ENCODE measurements at places on chromosomes 3 and 15.
A peak's percentile ranks its signal among the peaks of the same experiment; 100 is the strongest.

- DNase-seq = no peak
These were observed 259.3 kb downstream of the PLCL2 start for GRCh38 chr3:17143893-17144664.

- no peak for DNase-seq
These were observed 432.1 kb upstream of the CFAP20DC start for GRCh38 chr3:59481776-59482400.

DNA sequence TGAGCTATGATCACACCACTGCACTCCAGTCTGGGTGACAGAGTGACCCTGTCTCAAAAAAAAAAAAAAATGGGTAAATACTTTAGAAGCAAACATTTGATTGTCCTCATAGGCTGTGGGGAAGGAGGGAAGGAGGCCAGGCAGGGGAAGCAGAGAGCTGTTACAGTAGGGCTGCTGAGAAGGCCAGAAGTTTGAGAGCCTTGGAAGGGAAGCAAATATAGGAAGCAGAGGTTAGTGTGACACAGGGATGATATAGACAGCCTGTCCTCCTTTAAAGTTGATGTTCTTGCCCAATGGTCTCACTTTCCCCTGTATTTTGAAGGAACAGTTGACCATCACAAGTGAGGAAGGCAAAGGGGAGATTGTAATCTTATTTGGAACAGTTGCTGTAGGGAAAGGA is 5.3 kb upstream of the ALPK3 start:
- DNase-seq = no peak

DNA sequence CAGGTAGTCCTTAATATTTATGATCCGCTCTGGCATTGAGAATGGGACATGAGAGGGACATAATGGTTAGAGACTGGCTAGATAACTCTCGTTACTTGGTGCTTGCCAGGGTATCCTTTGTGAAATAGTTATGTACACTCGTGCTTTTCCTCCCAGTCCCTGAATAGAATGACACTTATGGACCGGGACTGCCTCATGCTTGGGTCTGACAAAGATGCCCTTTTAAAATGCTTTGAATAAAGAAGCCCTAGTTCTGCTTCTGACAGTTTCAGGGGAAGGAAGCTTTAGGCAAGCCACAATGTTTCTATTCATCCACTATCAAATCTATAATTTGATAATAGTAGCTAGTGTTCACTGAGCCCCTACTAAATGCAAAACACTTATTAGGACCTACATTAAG is 29.4 kb downstream of the POLR2M start:
- no peak for DNase-seq

- no peak for DNase-seq
These were observed 743.7 kb upstream of the NECTIN3 start for GRCh38 chr3:110327870-110328269.

DNA sequence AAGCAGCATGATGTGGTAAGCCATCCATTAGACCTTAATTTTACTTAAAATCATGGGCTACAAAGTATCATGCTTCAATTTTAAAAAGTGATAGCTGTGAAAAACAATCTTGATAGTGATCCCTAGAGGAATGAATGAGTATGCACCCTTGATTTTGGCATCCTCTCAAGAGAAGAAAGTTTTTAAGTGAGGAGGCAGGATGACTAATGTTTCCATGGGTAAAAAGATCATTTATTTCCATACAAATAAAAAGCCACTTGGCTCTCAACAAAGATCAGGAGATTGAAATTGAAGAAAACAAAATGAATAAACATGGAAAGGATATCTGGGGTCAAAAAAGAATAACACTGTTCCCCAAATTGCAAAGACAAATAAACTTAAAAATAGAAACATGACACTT is 305.4 kb downstream of the MEX3B start:
- DNase-seq = no peak

DNA sequence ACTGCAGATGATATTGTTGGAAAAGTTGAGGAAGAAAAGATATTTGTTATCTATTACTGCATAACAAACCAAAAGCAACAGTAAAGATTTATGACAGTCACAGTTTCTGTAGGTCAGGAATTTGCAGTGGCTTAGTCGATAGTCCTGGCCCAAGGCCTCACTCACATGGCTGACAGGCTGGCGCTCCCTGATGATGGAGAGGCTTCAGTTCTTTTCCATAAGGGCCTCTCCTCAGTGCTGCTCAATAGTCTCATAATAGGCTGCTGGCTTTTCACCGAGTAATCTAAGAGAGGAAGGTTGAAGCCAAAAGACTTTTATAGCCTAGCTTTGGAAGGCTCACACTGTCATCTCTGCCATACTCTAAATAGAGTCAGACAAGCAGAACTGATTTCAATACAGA is 17.7 kb downstream of the IREB2 start:
- DNase-seq = no peak

- no peak for DNase-seq
These were observed 29.1 kb upstream of the SLC30A4 start for GRCh38 chr15:45551676-45552075.

DNA sequence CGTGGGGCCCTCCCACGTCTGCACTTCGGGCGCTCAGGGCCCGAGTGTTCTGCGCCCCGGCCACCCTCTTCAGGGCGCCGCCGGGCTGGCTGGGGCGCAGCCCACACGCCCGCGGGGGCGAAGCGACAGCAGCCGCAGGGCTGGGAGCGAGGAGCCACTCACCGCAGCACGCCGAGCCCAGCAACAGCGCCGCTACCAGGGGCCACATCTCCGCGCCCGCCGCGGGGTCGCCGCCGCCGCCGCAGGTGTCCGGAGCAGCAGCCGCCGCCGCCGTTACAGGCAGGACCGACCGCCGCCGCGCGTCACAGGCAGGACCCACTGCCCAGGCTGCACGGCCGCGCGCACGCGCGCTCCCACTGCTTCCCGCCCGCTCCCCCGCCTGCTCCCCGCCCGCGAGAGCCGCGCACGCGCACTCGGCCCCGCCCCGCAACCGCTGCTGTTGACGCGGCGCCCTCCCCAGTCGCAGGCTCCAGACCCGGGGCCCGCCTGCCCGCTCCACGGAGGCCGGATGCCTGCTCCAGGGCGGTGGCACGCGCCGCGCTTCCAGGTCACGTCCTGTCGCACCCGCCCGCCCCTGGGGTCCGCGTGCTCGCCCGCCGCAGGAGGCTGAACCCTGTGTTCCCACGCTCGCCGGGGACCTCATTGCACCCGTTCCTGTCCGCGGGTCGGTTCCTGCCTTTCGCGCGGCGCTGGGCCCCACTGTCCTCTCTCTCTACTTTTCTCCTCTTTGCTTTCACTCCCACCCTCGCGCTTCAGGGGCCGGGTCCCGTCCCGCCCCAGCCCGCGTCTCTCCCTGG is at the start of gene CD47:
CD47 (minus strand) TSS at position 331 of the 797 bp plus-strand sequence; CDS start at position 208, 123 bp downstream.
- peak; percentile 98 for DNase-seq

DNA sequence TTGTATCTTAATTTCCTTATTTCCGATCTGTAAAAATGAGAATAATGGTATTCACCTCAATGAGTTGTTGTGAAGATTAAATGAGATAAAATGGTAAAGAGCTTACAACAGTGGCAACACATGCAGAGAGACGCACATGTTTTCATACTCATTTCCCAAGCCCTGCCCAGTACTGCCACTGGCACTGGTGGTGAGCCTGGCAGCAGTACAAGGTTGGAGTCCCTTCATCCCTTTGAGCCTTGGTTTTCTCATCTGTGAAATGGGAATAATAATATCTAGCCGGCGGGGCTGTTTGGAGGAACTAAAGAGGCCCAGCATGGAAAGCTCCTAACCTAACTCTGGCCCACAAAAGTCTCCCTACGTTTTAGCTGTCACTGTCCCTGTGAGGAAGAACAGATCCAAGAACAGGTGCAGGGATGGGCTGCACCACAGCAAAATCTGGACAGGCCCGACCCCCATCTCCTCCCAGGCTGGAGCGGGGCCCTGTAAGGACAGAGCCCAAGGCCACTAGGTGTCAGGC is 866 bp upstream of the CD276 start:
- no peak for DNase-seq

Data from CD4-positive, alpha-beta T cell treated with Interleukin-17A for 4 hours (primary cell).